HuH-7.5 (cell line): ENCODE measurements at places on chromosomes 2 and 18.

DNA sequence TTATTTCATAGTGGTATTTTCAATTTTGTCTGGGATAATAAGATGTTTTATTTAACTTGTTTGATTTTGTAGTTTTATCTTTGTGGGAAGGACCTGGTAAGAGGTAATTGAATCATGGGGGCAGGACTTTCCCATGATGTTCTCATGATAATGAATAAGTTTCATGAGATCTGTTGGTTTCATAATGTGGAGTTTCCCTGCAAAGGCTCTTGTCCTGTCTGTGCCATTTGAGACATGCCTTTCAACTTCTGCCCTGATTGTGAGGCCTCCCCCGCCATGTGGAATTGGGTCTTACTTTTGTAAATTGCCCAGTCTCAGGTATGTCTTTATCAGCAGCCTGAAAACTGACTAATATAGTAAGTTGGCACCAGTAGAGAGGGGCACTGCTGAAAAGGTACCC, 77.8 kb upstream of the ARHGAP15 start:
- DNase-seq = no peak

- no peak for DNase-seq
Measured at GRCh38 chr2:64477979-64478378, 24.0 kb downstream of the LGALSL start.

DNA sequence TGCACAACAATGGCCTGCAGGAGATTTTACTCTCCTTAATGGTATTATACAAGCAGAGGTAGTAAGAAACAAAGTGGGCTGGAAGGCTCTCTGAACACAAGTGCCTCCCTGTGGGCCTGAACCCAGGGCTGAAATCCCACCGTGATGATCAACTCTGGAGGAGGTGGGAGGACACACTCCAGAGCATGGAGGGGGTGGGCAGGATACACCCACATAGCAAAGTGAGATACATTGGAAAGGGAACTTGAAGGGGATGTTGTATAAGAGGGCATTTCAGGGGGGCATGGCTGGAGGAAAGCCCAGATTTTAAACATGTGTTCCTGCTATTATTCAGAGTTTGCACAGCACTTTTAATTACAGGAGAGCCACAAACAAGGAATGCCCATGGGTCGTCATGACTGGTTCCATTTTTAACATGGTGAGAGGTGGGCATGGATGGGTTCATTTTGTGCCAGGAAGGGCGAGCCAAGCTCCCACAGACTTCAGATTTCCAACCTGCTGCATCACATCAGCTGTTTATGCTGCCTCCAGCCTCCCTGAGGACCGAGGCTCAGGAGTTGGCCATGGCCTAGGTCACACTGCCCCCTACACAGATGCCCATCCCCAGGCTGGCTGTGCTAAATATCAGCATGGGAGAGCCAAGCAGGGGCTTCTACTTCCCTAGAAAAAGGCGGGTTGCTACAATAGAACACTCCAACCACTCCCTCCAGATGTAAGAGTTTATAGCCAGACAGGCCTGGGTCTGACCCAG, 416.2 kb upstream of the ID2 start:
- DNase-seq = no peak

GRCh38 chr2:49261781-49262180, 107.5 kb upstream of the FSHR start:
- no peak for DNase-seq

DNA sequence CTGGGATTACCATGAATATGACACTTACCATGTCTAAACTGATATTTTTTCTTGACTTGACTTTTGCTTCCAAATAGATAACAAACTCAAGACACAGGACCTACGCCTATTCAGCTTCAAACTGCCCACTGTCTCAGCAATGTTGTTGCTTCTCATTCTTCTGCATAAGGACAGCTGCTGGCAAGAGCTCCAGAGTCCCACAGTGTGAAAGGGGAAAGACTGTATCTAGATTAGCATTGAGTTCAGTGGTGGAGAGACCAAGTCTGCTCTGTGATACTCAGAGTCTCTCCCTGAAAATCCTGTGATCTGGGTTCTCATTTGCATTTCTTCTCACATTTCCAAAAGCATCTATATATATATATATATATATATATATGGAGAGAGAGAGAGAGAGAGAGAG, 247.9 kb upstream of the NT5C1B start:
- DNase-seq = no peak

GRCh38 chr2:16199882-16200553, 259.7 kb downstream of the MYCN start:
- no peak for DNase-seq

DNA sequence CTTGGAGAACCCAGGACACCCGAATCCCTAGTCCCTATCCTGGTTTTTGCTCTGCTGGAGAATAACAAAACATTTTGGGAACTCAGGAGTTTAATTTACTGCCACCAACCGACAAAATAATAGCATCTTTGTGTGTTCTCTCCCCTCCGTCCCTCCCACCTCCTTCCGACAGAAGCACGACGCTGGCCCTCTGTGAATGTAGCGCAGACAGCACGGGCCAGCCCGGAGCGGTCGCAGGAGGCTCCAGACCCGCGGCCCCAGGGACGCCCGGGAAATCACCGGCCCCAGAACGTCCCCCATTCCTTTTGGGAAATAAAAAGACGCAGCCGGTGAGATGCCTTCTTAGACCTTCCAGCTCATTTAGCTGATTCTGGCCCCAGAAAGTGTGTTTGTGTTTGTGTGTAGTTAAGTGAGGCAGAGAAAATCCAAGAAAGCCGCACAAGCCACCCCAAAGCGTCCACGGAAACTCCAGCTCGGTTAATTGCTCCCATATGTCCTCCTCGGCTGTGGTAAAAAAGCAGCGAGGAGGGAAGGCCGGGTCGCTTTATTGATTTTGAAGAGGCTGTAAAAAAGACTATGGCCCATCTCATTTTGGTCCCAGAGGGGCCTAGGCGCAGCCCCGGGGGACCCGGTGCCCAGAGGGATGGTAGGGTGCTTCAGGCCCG, 577 bp upstream of the TANC1 start:
- DNase-seq = peak; percentile 37

GRCh38 chr2:205613970-205614559, 68.2 kb upstream of the NRP2 start:
- no peak for DNase-seq

DNA sequence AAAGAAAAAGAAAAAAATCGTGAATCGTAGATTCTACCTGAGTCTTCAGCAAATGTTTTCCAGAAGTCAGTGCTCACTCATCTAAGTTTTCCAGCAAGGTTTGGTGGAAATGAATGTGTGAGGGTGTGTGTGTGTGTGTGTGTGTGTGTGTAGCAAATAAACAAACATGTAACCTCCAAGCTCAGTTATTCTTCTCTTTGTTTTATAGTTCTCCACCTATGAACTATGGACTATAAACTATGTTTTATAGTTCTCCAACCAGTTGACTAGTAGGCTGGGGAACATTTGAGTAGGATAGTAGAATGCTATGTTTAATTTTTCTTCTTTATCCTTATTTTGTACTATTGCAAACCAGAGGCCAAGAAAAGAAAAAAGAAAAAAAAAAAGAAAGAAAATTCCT, 44.6 kb upstream of the SERPINE2 start:
- DNase-seq = no peak

- no peak for DNase-seq
Measured at GRCh38 chr18:76401498-76401897, 93.5 kb downstream of the ZNF516 start.

- DNase-seq = no peak
Measured at GRCh38 chr2:58702302-58702885, 461.3 kb upstream of the FANCL start.

DNA sequence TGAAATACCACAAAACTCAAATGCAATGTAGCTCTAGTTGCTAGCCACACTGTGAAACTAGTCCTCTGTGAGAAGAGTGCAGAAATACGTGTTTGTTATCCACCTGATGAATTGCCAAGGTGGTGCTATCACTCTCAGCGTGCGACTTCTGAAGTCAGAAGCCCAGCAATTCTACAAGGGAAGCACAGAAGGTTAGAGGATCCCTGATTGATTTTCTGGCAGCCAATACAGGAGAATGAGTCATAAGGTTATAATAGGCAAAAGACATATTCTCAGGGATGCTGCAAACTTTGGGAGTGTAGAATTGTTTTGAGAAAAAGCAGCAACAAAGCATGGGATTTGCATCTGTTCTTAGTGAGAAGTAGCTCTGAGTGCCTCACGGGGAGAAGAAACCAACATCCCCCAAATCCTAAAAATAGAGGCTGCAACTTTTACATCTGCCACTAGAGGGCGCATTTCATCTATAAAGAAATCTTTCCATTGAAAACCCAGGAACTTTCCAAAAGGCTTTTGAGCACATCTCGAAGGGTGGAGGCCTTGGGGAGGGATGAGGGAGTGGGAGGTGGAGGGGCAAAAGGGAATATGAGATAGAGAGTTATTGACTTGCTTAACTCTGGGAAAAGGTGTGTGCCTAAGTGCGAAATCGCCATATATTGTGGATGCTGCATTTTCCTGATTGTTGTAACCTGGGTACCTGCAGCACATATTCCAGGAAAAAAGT, 78.0 kb downstream of the TMEM182 start:
- peak; percentile 12 for DNase-seq

DNA sequence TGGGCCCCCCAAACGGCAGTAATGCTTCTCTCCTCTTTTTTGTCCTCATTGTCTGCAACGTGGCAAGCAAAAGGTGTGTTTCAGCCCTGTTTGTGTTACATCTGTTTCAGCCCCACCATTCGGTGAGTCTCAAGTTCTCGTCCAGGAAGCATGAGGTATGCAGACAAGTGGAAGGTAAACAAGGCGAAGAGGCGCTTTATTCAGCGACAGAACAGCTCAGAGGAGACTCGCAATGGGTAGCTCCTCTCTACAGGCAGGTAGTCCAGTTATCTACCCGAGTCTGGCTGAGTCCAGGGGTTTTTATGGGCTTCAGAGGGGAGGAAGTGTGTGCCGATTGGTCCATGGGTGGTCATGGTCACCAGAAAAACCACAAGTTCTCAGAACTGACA, 733.4 kb upstream of the CDH7 start:
- DNase-seq = no peak

- DNase-seq = no peak
Measured at GRCh38 chr18:79522451-79523205, 126.9 kb downstream of the NFATC1 start.

GRCh38 chr2:44362207-44363015, 664 bp downstream of the CAMKMT start:
- peak; percentile 10 for DNase-seq

GRCh38 chr2:11073251-11073650, 82.0 kb upstream of the SLC66A3 start:
- DNase-seq = no peak

DNA sequence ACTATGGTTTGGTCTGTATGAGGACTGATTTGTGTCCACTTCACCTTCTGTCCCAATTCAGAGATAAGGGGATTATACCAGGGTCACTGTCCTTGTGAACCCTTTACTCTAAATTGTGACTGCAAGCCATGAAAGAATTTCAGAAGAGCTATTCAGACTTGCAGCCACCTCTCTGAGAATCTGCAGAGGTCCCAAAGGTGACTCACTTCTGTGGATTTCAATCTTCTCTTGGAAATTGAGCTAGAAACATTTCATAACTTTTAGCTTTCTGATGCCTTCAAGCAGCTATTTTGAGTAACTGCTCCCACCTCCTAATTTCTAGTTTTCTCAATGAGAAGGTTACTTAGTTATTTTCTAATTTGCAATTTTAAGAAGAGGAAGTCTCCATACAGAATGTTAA, 1242.4 kb upstream of the ACVR2A start:
- DNase-seq = no peak

DNA sequence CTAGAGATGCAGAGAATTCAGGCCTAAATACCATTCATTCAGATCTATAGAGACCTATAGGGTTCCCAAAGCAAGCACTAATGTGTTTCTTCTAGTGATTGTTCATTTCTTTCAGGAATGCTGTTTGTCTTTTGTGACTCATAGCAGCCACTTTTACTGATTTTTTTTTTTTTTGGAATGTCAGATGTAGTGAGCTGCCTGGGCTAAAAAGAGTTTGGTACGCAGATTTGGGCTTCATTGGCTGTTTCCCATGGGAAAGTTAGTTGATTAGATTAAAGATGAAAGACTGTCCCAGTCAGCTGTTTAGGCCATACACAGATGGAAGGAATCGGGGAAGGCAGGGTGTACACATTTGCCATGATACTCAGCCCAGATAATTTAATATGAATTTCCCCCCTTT, 87.6 kb downstream of the CDC42EP3 start:
- no peak for DNase-seq

GRCh38 chr2:189659734-189660133, 1.5 kb upstream of the ASNSD1 start:
- DNase-seq = no peak

DNA sequence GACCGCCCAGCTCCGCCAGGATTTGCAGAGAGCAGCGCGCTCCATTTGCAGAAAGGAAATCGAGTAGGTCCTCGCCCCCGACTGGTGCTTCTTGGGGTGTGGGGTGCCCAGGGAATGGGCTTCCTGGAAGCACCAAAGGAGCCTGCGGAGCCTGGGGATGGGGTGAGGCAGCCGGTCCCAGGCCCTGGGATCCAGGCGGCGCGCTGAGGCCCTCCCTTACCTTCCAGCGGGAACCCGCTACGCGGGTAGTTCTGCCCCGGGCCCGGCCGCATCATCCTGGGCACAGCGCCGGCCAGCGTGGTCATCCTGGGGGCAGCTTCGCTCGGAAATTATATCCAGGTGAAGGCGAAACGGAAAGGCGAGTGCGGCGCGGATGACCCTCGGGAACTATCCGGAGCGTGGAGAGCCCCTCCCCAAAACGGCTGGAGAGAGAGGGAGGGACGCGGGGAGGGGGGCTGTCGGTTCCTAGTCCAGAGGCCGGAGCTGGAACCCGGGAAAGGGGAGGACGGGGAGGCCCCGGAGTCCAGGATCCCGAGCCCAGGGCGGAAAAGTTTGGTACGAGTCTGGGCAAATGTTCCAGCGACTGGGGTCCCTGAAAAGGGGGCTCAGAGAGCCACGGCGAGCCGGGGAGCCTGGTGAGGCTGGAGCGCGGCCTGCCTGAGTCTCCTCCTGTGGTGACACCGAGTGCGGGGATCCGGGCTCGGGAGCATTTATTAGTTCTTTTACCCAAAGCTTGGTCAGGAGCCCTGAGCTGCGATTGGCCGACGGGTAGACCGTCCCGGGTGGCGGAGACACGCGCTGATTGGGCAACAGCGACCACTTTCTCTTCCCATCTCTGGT, at the start of gene PAX3:
TSS of gene PAX3 (minus strand) at position 688 of the 840 bp plus-strand sequence. CDS start at position 305, 383 bp downstream.
- no peak for DNase-seq

- DNase-seq = no peak
Measured at GRCh38 chr2:55422876-55423665, 3.4 kb upstream of the CCDC88A start.

GRCh38 chr2:144481666-144482065, 38.3 kb downstream of the ZEB2 start:
- no peak for DNase-seq

- no peak for DNase-seq
Measured at GRCh38 chr18:61133783-61134182, 199.4 kb upstream of the CDH20 start.

GRCh38 chr2:68726608-68727367, 7.8 kb upstream of the ARHGAP25 start:
- no peak for DNase-seq

DNA sequence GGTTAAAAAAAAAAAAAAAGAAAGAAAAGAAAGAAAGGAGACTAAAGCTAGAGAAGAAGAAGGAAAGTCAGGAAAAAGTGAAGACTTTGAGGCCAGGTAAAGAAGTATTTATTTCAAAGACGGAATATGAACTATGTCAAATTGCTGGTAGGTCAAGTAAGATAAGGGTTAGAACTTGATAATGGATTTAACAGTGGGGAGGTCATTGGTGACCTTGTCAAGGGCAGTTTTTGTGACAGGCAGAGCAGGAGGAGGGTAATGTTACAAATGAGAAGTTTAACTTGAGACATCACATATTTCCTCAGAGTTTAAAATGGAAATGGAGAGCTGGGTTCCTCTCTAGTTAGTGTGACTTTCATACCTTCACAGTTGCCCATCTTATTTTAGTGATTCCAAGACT, 9.5 kb downstream of the WDR7 start:
- no peak for DNase-seq
